ENCODE measurements at places on chromosomes 7 and 10.

GRCh38 chr10:119969609-119970008 lies 77.1 kb downstream of the SEC23IP start:
- no peak for DNase-seq

DNA sequence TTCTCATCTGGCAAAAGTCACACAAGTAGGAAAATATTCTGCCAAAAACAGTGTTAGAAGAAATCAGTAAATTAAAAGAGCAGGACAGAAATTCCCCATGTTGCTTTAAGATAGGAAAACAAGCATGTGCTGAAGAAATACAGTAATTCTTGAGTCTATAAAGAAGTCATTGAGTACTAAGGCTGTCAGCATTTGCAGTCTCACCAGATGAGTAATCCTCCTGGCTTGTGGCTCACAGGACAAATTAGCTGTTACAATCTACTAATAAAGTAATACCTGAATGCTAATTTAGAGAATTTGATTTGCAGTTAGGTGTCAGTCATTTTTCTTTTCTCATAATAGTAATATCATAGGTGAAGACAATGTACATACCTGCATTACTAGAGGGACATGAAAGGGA lies 1158.9 kb upstream of the CELF2 start:
- no peak for DNase-seq

DNA sequence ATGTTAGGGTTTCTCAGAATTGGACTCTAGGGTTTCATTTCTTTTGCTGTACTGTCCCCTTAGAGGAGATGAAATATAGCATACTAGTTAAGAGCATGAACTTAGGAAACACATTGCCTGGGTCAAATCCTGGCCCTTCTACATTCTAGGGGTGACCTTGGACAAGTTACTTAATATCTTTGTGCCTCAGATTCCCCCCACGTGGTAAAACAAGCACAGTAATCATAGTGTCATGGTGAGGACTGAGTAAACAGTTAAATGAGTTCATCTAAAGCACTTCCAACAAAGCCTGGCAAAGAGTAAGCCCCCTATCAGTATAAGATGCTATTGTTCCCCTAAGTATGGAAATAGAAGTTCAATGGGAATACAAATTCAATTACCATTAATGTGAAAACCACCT lies 5.1 kb downstream of the DPY19L1 start:
- DNase-seq, result no peak

GRCh38 chr7:139776486-139777132 lies 1.2 kb downstream of the HIPK2 start:
- peak; percentile 31 for DNase-seq

DNA sequence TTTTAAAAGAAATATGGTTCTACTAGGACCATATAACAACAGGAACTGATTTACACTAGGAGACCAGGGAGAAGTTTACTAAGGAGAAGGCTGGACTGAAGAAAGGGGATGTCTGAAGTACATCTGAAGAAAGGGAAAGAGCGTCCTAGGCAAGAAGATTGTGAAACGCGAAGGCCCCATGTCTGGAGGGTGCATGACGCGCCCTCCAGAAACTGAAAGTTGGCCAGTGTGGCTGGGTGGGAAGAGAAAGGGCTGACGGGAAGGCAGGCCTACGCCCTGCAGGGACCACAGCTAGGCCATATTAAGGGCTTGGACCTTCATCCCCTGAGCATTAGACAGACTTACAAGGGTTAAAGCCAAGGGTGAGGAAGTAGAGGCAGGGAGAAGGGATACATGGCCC lies 158.0 kb downstream of the TRIL start:
- DNase-seq, result no peak

DNA sequence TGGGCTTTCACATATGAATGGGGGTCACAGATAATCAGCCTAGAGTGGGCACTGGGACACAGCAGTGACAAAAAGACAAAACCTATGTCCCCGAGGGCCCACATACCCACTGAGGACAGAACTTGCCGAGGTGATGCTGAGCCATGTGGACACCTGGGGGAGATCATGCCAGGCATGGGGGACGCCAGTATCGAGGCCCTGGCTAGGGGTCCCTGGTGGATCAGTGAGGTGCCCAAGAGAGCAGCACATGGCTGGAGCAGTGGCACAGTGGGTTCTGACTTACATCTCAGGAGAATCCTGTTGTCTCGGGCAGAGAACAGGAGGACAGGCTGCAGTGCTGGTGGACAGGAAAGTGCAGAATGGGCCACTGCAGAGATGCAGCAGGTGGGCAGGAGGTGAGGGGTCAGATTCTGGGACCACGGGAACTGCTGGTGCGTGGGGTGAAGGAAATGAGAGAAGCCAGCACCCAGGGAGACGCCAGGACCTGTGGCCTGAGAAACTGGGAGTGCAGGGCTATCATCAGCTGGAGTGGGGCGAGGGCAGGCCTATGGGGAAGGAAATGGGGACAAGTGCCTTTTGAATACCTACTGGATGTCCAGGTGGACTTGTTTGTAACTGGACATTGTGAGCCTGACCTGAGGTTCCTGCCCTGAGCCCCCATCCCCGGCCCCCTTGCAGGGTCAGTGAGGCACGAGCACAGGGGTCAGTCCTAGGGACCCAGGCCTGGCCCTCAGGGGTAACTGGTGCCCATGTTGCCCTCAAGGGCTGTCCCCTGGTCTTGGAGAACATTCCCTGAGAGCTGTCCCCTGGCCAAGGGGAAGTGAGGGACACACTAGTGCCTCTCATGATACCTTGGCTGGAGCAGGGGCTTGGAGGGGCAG lies 91.2 kb upstream of the RET start:
- no peak for DNase-seq

DNA sequence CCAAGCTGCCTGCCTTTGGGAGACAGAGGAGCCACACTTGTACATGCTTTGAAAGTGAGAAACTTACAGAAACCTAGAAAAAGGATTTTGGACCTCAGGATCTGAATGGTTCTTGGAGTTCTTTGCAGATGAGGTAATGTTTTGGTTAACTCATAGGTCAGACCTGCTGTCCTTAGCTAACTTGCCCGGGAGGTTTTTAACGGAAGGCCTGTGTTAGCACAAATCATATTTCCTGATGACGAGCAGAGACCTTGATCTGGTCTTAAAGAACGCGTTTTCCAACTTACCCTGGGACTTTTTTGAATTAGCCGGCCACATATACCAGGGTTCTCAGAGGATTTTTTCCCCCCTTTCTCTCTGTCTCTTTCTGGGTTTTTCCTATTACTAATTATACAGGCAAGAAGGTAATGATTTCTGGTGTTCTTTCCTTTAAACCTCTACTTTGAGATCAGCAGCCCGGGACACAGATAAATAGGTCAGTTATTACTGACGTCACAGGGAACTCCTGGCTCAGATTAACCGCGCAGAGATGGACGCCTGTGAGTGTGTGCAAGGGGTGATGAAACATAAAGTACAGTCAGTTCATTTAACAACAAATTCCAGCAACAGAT lies 101.7 kb upstream of the KLF6 start:
- no peak for DNase-seq

- DNase-seq, result no peak
These were observed 44.8 kb downstream of the JAZF1 start for GRCh38 chr7:28135760-28136159.

DNA sequence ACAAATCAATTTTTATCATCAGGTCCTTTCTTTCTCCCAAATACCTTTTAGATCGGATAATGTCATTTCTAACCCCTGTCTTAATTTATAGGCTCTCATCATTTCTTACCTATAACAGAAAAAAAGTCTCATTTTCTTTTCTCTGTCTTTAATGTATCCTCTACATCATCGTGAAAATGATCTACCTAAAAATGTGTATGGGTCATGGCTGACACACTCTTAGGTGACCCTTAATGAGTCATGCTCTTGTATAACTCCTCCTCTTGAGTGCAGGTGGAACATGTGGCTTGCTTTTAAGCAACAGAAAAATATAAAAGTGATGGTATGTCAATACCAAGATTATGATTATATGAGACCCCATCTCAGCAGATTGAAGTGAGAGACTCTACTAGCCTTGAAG lies 139.4 kb downstream of the SEMA3C start:
- no peak for DNase-seq

DNA sequence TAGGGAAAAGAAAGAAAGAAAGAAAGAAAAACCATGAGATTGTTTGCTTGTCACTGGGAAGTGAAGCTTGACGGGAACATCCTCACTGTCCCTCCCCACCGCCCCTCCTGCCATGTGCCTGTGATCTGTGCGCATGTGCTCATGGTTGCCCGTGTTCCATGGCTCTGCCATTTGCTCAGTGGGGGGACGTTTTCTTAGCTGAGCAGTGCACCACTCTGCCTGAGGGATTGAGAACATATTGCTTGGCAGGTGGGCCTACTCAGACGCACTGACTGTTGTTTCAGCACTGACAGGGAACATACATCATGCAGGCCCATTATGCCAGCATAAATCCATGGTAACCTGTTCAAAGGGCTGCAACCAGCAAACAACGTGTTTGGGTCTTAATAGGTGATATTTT lies 747.9 kb upstream of the GALNT17 start:
- no peak for DNase-seq

GRCh38 chr7:137953665-137954470 lies 48.0 kb downstream of the CREB3L2 start:
- no peak for DNase-seq

DNA sequence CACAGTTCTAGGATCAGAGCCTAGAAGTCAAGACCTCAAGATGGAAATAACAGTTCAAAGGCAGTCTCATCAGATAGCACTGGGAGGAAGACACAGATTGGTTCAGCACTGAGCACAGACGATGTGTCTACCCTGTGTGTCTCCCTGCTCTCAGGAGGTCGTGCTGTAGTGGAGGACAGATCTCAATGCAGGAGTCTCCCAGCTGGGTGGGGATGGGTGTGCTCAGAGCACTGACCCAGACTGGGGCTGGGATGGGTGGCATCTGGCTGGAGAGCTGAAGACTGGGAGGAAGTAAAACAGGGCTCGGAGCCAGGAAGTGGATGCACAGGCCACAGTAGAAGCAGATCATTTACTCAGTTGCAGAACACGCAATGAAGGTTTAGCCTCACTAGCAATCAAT lies 69.5 kb upstream of the GDF10 start:
- no peak for DNase-seq

GRCh38 chr10:15775513-15775912 lies 55.8 kb upstream of the ITGA8 start:
- no peak for DNase-seq

GRCh38 chr7:108251700-108252099 lies 121.5 kb upstream of the LAMB4 start:
- DNase-seq, result no peak

DNA sequence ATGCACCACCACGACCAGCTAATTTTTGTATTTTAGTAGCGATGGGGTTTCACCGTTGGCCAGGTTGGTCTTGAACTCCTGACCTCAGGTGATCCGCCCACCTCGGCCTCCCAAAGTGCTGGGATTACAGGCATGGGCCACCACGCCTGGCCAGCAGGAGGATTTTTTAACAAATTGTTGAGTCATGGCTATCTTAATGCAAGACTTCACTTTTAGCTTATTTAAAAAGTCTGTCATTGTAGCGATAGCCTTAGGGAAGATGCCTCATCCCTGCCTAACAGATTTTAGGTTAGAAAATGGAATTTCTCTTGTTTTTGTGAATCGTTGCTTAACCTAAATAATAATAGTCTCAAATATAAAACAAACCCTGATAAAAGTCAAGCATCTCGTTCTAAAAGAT lies 35.5 kb downstream of the PPP2R2D start:
- DNase-seq, result no peak

- DNase-seq, result peak; percentile 41
These were observed 195.3 kb downstream of the PHTF2 start for GRCh38 chr7:77993838-77994237.

DNA sequence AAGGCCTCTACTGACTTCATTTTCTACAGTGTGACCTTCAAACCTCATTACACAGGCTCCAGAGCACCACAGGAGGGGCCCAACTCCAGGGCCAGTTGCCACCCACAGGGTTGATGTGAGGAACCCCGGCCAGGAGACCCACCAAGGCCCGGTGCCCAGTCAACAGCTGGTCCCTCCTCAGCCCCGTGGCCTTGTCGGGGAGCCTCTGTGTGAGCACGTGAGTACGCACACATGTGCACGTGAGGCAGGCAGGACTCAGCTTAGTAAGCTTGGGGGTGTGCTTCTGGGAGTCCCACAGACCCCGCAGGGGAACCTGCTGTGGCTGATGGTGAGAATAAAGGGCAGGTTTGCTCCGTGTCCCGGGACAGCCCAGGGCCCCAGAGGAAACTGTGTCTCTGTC lies 104.5 kb downstream of the VIPR2 start:
- no peak for DNase-seq

DNA sequence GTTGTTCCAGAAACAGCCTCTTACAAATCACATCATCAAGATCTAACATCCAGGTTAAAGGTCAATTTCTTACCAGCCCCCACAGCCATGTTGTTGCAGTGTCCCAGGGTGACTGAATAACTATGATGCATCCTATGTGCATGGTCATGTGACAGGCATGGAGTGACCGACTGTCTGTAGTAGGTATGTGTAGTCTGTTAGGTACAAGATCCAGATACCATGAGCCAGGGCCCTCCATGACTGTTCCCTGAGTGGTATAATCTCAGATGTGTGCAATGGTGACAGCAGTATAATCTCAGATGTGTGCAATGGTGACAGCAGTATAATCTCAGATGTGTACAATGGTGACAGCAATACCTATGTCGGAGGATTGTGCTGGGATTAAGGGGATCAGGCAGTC lies 8.8 kb downstream of the CDHR3 start:
- no peak for DNase-seq

- no peak for DNase-seq
These were observed 127.6 kb downstream of the DLG5 start for GRCh38 chr10:77798940-77799339.

GRCh38 chr7:130853503-130854279 lies 119.7 kb upstream of the KLF14 start:
- no peak for DNase-seq

GRCh38 chr10:133024704-133025557 lies 62.8 kb upstream of the ADGRA1 start:
- DNase-seq, result no peak

- DNase-seq, result no peak
These were observed 146.5 kb downstream of the HGF start for GRCh38 chr7:81623251-81623855.

- no peak for DNase-seq
These were observed 166.3 kb upstream of the LANCL2 start for GRCh38 chr7:55198634-55199392.

DNA sequence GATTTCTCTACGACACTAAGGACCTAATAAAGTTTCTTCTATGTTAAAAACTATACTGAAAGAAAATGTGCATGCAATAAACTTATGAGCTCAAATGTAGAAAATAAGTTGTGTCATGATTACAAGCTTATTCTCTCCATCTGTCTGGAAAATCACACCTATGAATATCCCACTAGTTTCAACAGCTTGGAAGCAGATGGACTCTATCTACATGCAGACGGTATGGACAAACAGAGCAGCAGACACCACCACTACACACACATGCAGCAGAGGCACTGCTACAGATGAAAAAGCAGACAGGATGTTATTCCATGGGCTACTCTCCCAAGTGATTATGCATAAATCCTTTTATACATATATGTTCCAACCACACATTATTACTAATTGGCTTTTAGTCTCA lies 123.4 kb upstream of the TARP start:
- no peak for DNase-seq

- no peak for DNase-seq
These were observed 51.4 kb upstream of the EZH2 start for GRCh38 chr7:148935451-148935850.
